ENCODE measurements at places on chromosomes 2 and 18. TPM values are rescaled to one million over a fixed set of nuclear protein-coding genes. Genes with fewer than 3 reads are reported as not detected.
A peak's percentile ranks its signal among the peaks of the same experiment; 100 is the strongest.

GRCh38 chr2:25367296-25367695 is 25.6 kb upstream of the DNMT3A start:
- no peak for DNase-seq

DNA sequence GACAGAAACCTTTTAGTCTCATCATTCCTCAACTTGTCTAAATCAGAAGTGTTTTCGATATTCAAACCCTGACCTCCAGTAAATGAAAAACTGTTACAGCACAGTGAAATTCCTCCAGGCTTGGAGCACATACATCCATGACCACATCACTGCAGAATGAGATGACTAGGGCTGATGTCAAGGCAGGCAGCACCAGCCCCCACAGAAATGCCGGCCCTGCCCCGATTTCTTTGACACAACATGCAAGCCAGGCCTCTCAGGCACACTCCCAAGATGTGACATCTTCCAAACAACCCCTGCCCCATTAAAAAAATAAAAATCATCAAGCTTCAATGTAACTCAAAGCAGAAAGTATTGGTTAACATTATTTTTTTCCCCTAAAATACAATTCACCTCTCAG is 103.3 kb downstream of the CTAGE1 start:
- DNase-seq: no peak

- DNase-seq: no peak
Measured at GRCh38 chr18:11998193-11998592, 16.9 kb downstream of the IMPA2 start.

DNA sequence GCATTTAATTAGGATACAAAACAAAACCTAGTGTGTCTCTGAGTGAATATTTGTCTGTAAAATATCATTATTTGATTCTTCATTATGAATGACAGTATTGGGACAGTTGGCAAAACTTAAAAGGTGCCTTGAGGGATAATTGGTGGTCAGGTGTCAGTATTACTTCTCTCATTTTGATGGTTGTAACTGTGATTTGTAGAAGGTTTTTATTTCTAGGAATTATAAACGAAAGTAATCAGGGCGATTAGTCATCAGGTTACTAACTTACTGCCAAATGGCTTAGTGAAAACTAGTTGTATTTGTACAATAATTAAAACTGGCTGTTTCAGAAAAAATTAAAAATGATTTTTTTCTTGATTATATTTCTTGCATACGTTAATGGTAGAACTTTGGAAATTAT is 117.6 kb downstream of the BIRC6 start:
- DNase-seq: no peak

- no peak for DNase-seq
Measured at GRCh38 chr2:70458661-70459060, 95.0 kb downstream of the TGFA start.

- DNase-seq: no peak
Measured at GRCh38 chr2:79994965-79995364, 309.6 kb downstream of the LRRTM1 start.

GRCh38 chr2:224999754-225000153 is 42.5 kb downstream of the DOCK10 start:
- no peak for DNase-seq

GRCh38 chr2:179669196-179669595 is 192.2 kb downstream of the ZNF385B start:
- no peak for DNase-seq

DNA sequence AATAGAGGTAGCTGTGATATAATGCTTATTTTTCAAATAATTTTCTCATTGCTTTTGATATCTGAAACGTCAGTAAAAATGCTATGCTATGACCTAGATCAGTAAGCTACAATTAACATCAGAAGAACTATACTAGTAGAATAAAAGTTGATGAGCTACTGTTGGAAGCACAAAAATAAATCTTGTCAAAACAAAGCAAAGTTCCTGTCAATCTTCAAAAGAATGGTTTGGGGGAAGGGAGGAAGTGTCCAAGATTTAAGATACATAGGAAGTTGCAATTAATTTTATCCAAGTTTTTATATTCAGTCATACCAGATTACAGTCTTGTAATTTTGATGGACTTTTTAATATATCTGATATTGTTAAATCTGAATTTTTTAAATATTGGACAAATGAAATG is 19.2 kb downstream of the IRS1 start:
- no peak for DNase-seq

GRCh38 chr2:159471340-159471739 is 145.0 kb downstream of the BAZ2B start:
- no peak for DNase-seq

DNA sequence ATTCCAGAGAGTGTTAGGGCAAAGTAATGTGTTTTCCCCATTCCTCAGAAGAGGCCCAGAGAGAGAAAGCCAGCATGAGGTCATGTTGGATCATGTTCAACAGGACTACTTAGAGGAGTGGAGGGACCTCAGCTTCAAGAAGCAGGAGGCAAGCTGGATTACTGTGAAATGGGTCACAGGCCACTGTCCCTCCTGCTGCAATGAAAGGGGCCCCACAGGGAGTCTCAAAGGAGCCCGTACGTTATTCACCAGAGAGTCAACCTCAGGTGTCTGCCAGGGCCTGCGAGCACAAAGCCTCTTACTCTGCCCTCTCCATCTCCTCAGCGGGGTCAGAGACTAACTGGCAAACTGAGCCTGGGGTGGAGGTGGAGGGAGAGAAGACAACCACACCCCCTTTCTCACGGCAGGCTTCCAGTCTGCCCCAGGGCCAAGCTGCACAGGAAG is 27.2 kb upstream of the ACYP2 start:
- no peak for DNase-seq

- no peak for DNase-seq
Measured at GRCh38 chr18:10131460-10132395, 217.9 kb downstream of the VAPA start.

- no peak for DNase-seq
Measured at GRCh38 chr2:192983173-192983572, 788.4 kb upstream of the TMEFF2 start.

DNA sequence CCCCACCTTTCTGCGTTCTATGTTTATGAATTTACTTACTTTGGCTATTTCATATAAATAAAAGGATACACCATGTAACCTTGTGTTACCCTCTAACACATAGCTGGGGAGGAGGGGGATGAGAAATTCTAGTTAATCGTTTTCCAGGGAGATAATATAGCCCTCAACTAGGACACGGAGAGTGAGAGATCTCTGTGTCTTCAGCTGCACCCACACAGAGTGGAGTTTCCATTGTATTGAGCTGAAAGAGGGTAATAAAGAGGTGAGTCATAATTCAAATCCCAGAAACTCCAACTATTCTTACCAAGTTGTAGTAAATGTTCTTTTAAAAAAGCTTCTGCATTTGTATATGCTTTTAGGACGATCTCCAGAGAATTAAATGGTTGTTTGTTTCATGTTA is 110.1 kb upstream of the SULT1C3 start:
- DNase-seq: no peak

GRCh38 chr18:1983746-1984515 is 587.4 kb downstream of the METTL4 start:
- no peak for DNase-seq

- no peak for DNase-seq
Measured at GRCh38 chr2:153548536-153548935, 70.0 kb upstream of the RPRM start.

GRCh38 chr18:61528961-61529360 is 195.7 kb downstream of the CDH20 start:
- DNase-seq: no peak

DNA sequence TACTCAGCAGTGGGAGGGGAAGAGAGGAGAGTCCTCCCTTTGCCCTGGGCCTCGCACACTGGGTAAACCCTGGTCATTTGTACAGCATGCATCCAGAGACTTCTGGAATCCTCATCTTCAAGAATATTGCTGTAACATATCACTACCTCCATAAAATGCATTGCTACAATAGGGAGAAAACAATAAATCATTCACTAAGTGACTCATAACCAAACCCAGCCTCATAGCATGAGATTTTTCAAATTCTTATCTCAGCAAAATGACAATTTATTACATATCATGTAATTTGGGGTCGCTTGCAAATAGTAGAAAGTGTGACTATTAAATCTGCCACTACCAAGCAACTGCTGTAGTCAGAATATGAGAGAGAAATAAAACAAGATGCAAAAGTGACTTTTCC is 189.4 kb downstream of the ALK start:
- DNase-seq: no peak

DNA sequence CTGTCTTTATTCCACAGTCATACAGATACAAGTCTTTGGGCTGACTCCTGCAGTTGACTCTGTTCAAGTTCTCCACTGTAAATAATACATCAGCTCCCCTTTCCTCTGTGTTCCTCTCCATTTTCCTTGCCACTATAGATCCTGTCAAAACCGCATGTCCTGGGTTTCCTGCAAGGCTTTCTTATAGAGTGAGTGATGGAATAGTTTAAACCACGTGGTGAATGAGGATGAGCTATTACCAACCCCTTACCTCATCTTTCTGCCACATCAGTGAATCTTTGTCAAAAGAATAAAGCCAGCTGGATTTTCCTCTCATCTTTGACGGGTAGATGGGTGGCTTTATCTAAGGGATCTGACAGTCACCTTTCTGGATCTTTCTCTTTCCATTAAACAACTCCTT is 3.9 kb upstream of the GALNT14 start:
- DNase-seq: no peak

- DNase-seq: peak; percentile 33
Measured at GRCh38 chr2:28347193-28347592, 45.5 kb upstream of the FOSL2 start.

DNA sequence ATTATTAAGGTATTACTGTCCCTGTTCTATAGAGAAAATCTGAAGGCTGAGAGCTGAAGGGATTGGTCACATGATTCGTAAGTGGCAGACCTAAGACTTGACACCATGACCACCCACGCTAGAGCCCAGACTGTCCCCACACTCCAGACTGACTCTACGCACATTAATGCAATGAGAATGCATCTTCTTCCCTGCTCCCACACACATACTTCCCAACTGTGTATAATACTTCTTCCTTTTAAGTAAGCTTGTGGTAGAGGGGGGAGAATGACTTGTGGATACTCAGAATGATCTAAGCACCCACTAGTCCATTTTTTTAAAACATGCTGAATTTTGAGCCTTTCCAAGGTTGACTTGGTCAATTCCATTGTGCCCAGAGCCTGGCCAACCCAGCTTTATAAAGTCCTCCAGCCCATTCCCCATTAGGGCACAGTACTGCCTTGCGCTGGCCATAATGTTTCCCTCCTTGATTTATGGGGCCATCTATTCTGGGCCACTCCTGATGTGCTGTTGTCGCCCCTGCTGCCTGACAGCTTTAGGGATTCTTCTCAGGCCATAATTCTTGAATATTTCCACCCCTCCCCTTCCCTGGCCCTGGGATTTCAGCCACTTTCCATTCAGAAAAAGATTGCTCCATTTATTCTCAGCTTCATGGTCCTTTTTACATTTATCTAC is 28.7 kb downstream of the ALK start:
- DNase-seq: no peak

DNA sequence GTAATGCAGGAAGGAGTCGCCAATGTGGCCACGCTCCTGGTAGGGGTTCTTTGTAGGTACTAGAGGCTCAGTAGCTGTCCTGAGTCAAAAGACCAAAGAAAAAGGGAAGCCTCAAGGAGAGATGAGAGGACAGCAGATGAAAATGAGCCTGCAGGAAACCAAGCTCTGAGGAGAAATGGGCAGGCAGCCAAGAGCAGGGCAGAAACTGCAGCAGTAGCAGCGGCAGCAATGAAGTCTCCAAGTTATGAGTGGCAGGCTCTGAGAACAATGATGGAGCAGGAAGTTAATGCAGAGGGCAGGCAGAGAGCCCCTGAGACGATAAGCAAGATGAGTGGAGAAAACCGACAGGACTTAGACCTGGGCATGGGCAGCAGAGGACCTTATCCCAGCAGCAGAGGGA is 48.2 kb upstream of the TMEM200C start:
- no peak for DNase-seq

GRCh38 chr2:42025151-42025582 is 22.7 kb upstream of the PKDCC start:
- no peak for DNase-seq

- no peak for DNase-seq
Measured at GRCh38 chr2:73920577-73921545, 5.8 kb upstream of the DGUOK start.

DNA sequence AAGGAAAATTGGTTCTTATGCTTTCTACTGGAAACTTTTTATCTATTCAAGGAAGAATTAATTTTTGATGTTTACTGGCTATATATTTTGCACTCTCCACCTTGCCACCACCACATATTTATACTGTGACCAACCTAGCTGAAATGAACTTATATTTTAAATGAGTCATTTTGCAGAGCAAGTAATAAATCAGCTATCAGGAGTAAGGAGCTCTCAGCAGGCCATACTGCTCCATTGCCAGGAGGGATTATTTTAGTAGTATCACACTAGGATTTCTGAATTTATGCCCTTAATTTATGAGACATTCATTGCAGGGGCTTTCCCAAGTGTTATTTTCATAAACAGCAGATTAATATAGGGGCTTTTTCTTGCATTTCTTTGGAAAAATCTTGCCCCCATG is 125.8 kb upstream of the CYP1B1 start:
- DNase-seq: no peak

DNA sequence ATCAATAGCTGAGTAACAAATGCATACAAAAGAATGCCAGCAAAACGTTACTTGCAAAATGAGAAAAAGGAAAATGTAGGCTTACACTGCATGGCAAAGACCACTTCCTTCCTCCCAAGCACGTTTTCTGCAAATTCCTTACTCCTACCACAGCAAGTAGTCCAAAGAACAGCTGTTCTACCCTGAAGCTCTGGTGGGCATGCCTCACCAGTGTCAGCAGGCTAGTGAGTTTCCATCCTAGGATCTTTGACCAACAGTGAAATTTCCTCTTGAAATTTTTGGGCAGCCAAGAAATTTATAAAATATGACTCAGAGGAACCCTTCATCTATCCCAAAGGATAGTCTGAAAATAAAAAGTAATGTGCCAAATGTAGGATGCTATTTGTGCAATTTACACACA is 123.9 kb downstream of the ZNF532 start:
- no peak for DNase-seq

GRCh38 chr18:55318951-55319441 is 269.0 kb downstream of the TCF4 start:
- no peak for DNase-seq

Gene GLI2
- 4.1 TPM for total RNA-seq

Gene PARD6G
- 3.6 TPM for total RNA-seq

Gene PSMA8
- not detected for total RNA-seq

Gene UGT1A4
- not detected for total RNA-seq

Gene FLACC1
- 2.8 TPM for total RNA-seq

Gene PFN4
- total RNA-seq: not detected

Gene ITGAV
- 137 TPM for total RNA-seq

Gene ATP6V1C2
- 1.4 TPM for total RNA-seq

Gene SLC4A5
- total RNA-seq: 2.0 TPM

Gene ANKMY1
- 11.4 TPM for total RNA-seq

Gene CD28
- total RNA-seq: 15.7 TPM

Measured in mesenteric fat pad (tissue), 1 donor.